ENCODE measurements at places on chromosomes 2 and 18.

- no peak for DNase-seq
Measured at GRCh38 chr2:3639653-3640052, 18.3 kb upstream of the ALLC start.

DNA sequence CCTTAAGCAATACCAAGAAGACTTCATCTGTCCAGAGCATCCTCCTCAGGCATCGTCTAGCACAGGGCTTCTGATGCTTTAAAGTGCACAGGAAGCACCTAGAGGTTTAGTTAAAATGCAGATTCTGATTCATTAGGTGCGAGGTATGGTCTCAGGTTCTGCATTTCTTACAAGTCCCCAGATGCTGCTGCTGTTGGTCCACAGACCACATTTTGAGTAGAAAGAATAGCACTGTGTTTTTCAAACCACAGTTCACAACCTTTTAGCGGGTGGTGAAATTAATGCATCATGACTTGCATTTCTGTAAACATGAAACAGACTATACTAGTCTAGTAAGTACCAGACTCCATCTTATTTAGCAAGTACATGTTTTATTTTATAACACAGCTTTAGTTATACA lies 134.6 kb downstream of the TMEFF2 start:
- DNase-seq = no peak

DNA sequence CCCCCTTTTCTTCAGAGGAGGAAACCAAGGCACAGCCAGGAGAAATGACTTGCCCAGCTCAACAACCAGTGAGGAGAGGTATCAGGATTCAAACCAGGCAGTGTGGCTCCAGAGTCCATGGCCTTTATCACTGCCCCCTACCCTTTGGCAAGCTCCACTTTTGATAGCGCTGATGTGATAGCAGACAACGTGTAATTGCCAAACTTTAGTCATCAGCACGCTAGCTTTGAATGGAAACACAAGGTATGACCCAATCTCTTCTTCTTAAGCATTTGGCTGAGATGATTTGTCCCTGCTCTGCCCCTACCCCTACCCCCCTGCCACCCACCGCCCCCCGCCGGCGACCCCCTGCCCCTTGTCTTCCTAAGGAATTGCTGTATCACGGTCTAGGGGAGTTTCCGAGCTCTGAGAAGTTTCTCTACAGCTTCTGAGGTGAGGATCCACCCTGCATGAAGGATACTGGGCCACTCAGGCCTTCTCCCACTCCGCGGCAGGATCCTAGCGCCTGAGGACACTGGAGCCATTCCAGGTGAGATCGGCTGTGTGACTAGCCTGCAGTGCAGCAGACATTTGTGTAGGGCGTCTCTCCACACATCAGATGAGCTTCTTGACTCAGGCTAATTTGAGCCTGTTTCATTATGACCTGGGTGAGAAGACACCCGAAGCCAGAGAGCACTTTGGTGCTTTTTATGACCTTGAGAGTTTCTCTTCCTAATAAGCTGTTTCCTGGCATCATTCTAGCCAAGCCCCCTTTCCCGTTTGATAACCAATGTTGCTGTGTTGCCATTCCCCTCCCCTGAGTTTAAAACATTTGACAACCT lies 75.1 kb upstream of the MAP4K4 start:
- DNase-seq = no peak

DNA sequence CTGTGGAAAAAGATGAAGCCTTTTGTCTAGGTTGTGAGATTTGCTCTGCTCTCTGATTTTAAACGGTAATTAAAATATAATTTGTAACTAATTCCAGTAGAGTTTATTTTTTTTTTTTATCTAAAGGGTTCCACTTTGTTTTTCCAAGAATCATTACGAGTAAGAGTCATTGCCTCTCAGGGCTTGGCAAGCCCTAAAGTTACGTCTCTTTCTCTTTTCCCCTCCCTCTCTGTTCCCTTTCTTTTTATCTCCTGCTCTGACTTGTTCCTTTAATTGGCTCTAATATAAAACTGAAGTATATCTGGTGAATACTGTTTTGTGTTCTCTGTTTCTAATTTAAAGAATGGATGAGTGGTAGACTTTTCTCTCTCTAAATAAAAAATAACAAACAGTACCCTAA lies 75.8 kb downstream of the CALCRL start:
- no peak for DNase-seq

GRCh38 chr2:180728928-180729559 lies 251.4 kb upstream of the UBE2E3 start:
- DNase-seq = no peak

DNA sequence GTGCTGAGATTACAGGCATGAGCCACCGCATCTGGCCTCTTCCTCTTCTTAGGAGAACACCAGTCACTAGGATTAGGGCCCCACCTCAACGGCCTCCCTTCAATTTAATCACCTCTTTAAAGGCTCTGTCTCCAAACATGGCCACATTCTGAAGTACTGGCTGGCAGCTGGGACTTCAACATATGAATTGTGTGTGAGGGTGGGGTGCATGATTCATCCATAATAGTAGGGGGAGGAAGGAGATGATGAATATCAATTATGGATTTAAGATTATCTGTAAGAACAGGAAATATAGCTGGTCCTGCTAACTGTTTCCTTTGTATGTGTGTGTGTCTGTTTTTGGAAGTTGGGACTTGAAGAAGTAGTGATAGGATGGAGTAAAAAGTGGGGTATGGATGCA lies 14.7 kb upstream of the EPG5 start:
- DNase-seq = no peak

DNA sequence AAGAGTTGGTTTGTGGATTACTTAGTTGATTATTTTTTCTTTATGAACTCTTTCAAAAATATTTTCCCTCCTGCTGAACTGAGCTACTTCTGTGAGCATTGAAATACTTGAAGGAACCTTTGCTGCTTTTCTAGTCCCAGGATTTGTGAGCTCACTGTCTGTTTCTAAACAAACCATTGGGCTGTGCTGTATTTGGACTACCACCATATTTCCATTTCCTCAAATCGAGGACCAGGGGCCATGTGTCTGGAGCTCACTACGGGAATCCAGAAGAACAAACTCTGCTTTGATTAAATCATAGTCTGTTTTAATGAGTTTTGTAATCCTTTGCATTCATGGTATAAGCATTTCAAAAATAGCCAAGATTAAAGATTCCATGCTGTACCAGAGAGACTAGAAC lies 1.3 kb downstream of the MRPL33 start:
- DNase-seq = no peak

DNA sequence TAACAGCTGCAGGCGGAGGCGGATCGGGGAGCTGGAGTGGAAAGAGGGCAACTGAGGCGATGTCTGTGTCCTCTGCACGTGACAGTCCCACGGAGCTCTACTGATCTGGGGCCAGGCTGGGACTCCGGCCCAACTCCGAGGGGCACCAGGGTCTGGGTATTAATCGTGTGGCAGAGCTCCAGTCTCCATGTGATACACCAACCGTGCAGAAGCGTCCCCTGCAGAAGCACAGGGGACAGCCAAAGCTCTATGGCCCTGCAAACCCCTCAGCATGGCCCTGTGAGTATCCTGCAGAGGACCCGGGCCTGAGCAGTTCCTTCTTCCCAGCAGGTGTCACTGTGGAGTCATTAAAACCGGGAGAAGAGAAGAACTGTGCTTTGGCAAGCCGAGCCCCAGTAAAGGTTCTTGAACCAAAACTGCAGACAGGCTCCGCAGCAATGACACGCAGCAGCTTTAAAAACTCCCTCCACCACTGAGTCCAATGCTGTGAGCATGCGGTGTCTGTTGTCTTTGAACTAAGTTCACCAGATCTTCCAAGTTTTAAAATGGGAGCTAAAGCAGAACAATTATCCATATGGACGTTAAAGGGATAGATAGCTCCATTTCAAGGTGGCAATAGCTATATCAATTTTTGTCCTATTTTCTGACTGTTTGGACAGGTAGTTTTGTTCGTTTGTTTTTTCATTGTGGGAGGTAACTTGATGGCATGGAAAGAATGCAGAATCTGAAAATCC lies 79.4 kb downstream of the TMEM182 start:
- DNase-seq = peak; percentile 62

DNA sequence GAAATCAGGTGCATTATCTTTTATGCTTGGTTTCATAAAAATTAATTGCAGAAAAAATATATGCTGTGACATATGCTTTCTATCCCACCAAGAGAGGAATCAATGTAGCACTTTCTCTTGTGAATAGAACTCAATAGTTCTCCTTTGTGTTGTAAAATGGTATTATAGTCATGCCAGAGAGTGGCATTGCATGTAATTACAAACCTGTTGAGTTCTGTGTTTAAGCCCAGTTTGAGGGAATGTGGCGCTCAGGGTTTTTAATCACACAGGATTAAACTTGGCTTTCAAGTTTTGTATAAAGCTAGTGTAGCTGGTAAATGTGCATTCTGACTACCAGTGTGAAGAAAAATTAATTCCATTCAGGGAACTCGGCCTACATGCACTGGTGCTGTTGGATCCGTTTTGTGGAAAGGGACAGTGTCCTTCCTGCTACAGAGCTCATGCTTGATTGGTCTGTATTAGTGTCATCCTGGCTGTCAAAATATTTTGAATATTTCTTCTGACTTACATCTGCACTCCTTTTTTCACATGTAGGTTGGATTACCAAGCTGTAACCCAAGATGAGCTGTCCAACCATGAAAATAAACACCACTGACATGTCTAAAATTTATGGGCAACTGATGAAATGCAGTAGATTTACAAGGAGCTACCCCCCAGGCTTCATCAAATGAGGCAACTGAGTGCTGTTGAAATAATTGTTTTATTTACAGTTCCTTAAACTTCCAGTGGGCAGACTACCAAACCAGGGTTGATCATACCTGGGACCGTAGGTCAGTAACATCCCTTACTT lies 80.3 kb downstream of the SLC4A3 start:
- DNase-seq = no peak

- no peak for DNase-seq
Measured at GRCh38 chr2:28449488-28450395, 46.1 kb upstream of the PLB1 start.

DNA sequence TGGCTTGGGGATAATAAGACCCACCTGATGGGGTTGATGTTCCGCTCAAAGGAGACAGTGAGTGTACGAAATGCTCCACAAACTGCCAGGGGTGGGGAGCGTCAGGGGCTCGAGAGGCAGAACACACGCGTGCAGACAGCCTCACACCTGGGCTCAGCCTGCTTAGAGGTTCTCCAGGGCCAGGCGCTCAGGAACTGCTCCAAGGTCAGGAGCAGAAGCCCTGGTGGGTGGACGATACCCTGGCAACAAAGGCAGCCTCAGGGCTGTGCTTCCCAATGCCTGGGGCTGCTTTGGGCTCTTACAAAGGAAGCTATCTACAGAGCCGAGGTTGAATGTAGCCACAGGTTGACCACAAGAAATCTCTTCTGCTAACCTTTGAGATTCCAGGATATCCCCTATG lies 114.4 kb downstream of the CLIP4 start:
- no peak for DNase-seq

- no peak for DNase-seq
Measured at GRCh38 chr18:46098616-46098933, 479 bp upstream of the ATP5F1A start.

- no peak for DNase-seq
Measured at GRCh38 chr2:163752267-163752666, 16.5 kb upstream of the FIGN start.

DNA sequence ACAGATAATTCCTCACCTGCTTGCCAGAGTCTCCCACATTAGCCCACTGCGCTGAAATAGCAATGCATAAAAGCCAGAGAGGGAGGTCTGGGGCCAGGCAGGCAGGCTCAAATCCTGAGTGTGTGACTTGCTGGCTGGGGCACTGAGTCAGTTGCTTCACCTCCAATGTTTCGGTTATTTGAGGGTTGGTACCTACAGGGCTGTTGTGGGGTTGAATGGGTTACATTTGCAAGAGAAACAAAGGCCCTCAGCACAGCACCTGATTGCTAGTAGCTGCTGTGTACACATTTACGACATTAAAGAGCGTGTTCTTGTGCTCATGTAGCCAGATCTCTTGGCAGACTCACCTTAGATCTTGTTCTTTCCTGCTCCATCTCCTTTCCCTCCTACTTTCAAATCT lies 34.1 kb upstream of the FAM110C start:
- DNase-seq = no peak

DNA sequence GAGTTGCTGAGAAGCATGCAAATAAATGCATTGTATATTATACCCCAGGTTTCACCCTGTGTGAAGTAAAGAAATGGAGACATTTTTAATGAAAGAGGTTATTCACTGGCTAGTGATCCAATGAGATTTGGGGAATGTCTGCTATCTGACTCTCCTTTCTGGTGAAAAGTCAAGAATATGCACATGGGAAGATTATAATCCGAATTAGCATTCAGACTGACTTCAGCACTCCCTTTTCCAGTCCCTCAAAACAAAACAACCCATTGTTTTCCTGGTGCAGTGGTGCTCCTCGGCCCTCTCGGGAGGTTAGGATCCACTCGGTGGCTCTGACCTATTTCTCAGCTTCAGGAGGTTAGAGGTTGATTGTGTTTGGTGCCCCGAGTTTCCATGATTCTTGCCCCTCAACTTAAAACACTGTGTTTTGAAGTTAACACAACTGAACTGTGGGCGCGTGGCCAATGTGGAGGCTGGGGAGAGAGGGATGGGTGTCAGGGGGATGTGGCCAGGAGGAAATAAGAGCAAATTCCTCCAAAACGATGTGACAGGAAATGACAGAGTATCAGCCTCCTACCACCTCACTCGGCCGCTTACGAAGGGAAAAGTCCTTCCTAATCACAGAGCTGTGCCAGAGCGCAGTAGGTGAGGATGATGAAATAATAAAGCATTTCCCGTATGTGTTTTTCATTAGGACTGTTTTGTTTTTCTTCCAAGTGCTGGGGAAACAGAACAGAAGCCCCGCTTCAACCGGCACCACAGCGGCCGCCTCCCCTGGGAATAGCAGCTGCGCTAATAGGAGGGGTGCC lies 440.1 kb downstream of the MTX2 start:
- DNase-seq = no peak

GRCh38 chr18:35713545-35713944 lies 132.0 kb downstream of the GALNT1 start:
- DNase-seq = no peak

DNA sequence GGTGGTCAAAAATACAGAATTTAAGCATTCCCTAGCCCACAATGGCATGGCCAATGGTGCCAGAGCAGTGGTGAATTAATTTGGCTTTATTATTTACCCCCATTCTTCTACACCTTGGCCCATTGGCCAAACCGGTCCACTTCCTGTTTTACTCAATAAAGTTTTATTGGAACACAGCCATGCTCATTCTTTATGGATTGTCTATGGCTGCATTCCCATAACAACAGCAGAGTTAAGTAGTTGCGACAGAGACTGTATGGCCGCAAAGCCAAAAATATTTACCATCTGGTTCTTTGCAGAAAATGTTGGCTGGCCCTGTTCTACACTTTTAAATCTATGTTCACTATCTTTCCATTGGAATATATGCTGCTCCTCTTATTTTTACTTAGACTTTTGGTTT lies 130.3 kb upstream of the CCDC68 start:
- no peak for DNase-seq

- DNase-seq = no peak
Measured at GRCh38 chr18:77969972-77970371, 720.3 kb downstream of the GALR1 start.

DNA sequence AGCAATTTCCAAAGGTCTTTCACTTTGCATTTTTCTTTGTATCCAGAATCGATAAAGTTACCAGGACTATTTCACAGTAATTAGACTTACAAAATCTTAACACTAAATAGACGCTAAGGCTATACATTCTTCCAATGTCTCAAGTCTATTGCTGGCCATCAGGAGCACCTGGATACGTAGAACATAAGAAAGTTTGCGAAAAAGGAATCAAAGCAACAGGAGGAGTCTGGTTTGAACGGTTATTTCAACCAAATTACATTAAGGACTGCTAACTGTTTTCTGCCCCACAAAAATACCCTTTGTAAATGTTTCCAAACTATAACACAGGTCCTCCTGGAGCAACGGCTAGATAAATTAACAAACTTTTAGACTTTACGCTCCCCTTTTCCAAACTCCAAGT lies 1.4 kb upstream of the HNRNPA3 start:
- DNase-seq = no peak

Data from right renal cortex interstitium (tissue), 3 donors.